ENCODE measurements at places on chromosomes 6 and 20.

GRCh38 chr6:35435074-35435837 lies 16.9 kb upstream of the FANCE start:
- no peak for DNase-seq

DNA sequence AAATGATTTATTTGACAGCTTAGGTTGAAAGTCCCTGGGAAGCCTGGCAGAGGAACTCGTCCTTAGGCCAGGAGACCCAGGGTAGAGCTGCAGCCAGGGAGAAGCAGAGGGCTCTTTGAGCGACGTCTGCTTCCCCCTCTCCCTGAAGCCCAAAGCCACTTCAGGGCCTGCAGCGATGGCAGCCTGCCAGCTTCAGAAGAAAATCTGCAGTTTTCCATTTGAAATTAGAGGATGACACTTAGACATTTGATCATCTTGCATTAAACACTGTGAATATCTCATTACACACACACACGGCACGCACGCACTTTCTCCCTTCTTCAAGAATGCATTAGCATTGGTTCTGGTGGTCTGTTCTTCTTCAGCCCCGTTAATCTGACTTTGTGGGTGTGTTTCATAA lies 96.5 kb downstream of the PLEKHG1 start:
- DNase-seq = no peak

DNA sequence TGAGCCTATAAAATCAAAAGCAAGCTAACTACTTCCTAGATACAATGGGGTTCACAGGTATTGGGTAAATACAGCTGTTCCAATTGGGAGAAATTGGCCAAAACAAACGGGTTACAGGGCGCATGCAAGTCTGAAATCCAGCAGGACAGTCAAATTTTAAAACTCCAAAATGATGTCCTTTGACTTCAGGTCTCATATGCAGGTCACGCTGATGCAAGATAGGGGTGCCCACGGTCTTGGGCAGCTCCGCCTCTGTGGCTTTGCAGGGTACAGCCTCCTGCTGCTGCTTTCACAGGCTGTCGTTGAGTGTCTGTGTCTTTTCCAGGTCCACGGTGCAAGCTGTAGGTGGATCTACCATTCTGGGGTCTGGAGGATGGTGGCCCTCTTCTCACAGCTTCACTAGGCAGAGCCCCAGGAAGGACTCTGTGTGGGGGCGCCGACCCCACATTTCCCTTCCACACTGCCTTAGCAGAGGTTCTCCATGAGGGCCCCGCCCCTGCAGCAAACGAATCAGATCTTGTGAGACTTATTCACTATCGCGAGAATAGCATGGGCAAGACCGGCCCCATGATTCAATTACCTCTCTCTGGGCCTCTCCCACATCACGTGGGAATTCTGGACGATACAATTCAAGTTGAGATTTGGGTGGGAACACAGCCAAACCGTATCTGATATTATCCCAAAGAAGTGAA lies 11.9 kb upstream of the SMIM29 start:
- DNase-seq = no peak

- DNase-seq = no peak
These were observed 99.7 kb upstream of the HIVEP1 start for GRCh38 chr6:11912420-11912819.

- DNase-seq = no peak
These were observed 10.7 kb upstream of the RAET1L start for GRCh38 chr6:150036081-150036480.

DNA sequence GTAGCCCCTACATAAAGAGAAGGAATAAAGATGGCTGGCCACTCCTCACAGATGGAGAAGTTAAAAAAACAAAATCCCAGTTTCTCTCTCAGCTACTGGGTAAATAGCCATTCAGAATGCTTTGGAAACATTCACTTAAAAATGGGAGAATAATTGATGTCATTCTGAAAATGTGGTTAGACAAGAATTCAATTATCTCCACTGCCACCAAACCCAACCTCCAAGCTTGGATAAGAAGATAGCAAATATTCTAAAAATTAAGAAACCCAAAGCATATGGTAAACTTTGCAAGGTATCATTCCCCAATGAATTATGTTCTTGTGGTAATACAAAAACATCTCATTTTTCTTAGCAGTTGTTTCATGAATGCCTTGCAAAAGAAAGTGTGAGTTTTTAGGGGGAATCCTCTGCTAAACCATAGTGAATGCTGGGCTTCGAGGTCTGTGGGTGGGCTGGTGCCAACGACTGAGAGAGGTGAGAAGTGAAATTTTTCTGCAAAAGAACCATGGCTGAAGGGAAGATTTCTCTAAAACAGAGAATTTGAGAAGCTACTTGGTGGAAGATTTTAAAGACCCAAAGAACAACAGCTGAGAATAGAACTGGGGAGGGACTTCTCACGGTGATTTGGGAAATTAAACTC lies 497.9 kb upstream of the JARID2 start:
- DNase-seq = no peak

- peak; percentile 68 for DNase-seq
These were observed 773 bp downstream of the SMAP1 start for GRCh38 chr6:70668499-70668812.

DNA sequence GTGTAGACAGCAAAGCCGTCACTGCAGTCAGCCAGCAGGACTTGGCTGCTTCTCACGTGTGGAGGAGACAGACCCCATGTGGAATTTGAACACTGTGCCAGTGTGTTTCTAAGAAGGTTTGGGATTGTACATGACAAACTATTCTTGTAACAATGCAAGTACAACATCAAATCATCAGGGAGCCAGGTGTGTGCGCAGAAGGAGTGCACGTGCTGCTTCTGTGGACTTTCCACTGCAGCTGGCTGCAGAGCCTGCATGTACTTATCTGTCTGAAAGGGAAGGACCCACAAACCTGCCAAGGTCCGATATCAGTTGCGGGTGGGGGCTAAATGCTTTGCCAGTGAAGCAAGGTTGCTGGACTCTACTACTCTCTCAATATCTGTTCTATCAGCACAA lies 211.6 kb downstream of the WDR27 start:
- no peak for DNase-seq

DNA sequence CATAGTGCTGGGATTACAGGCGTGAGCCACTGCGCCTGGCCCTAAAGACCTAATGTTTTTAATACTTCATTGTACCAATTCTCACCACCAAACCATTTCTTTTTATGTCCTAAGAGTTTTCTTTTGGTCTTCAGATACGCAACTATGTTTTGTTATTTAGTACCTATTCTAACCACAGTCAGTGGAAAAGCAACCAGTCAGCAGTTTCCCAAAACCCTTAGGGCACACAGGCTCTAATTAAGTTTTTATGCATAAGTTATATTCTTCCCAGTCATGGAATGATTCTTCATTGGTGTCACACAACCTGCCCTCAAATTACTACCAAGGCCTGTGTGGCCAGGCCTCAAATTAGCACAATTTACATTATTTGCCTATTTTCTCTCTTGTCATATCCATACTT lies 247.7 kb upstream of the KCNQ5 start:
- DNase-seq = no peak

DNA sequence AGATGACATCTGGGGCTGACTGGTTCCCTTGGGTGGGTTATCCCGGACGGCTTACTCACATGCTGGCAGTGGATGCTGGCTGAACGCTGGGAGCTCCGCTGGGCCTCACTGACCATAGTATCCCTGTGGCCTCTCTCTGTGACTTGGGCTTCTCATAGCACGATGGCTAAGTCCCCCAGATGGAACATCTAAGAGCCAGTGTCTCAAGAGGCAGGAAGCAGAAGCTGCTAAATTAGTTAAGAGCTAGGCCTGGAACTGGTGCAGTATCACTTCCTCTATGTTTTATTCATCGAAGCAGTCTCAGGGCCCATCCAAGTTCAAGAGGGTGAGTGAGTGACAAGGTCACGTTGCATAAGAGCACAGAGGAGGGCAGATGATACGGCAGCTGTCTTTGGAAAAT lies 116.5 kb upstream of the LAMP5 start:
- DNase-seq = no peak

GRCh38 chr6:122953766-122954165 lies 42.3 kb upstream of the CLVS2 start:
- no peak for DNase-seq

GRCh38 chr6:81766482-81767069 lies 14.1 kb upstream of the TENT5A start:
- no peak for DNase-seq

- DNase-seq = peak; percentile 47
These were observed 9.4 kb downstream of the HM13 start for GRCh38 chr20:31523361-31524283.

DNA sequence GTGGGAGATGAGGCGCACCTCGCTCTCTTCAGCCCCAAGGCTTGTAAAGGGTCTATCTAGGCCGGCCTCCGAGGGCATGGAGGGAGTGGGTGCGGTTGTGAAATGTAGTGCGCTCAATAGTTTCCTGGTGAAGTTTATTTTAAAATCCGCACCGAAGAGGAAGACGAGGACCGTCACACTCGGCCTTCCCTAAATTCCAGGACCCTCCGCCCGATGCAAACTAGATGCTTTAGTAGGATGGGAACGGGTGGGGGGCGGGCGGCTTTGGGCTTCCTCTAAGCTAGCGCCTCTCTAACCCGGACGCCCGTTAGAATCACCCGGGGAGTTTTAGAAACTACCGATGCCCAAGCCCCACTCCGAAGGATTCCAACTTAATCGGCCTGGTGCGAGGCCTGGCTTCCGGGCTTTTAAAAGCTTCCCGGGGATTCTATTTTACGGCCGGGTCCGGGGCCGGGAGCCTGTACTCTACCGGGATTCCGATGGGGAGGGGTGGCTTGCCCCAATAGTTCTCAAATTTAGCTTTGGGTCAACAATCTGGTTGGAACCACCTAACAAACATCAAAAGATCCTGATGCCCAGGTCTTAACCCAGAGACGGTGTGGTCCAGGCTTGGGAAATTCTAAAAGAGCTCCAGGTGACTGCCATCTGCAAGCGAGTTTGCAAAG lies 548 bp upstream of the BCAS4 start:
- peak; percentile 28 for DNase-seq

DNA sequence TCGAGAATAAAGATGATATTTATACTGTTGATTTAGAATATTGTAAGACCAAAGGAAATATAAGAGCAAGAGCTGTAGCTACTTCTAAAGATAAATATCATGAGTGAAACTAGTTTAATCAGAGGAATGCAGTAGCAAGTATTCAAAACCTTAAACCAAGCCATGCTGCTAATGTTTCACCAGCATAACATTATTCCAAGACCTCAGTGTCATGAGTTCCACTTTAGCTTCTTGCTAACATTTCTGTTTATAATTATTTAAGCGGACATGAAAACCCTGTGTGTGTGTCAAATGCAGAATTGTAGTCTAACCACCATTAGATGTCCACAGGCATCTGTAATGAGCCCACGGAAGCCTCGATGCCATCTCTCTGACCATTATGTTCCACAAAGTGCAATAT lies 752.6 kb upstream of the MARCKS start:
- DNase-seq = no peak

- no peak for DNase-seq
These were observed 257.1 kb upstream of the TAB2 start for GRCh38 chr6:149060300-149060984.

DNA sequence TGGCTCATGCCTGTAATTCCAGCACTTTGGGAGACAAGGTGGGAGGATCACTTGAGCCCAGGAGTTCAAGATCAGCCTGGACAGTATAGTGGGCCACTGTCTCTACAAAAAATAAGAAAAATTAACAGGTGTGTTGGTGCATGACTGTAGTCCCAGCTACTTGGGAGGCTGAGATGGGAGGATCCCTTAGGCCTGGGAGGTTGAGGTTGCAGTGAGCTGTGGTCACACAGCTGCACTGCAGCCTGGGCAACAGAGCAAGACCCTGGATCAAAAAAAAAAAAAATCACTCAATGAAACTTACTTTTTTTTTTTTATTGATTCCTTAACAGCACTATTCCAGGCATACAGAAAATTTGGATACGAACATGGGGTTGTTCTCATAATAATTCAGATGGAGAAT lies 14.0 kb downstream of the CDKAL1 start:
- DNase-seq = no peak

DNA sequence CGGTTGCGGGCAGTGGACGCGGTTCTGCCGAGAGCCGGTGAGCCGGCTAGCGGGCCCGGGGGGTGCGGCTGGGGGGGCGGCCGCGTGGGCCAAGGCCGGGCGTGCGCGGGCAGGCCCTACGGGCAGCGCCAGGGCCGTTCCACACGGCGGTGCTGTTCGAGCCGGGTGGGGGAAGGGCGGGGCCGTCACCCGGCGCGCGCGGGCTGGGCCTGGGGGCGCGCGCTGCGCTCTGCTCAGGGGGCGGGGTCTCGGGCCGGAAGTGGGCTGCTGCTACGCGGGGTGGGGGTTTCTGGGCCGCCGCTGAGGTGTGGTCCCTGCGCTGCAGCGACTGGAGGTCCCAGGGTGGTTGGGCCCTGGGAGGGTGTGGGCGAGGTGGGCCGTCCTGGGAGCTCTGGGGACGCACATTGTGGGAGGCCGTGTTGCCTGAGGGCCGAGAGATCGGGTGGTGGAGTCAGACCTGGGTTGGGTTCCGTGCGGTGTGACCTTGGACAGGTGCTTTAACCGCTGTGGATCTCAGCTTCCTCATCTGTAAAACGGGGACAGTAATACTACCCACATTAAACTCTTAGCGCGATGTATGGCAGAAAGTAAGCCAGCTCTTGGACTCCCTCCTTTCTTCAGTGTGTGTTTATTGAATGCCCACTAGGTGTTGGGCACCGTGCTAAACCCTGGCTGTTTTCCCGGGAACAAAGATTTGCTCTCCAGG lies 391 bp downstream of the MAPRE1 start:
- DNase-seq = no peak

DNA sequence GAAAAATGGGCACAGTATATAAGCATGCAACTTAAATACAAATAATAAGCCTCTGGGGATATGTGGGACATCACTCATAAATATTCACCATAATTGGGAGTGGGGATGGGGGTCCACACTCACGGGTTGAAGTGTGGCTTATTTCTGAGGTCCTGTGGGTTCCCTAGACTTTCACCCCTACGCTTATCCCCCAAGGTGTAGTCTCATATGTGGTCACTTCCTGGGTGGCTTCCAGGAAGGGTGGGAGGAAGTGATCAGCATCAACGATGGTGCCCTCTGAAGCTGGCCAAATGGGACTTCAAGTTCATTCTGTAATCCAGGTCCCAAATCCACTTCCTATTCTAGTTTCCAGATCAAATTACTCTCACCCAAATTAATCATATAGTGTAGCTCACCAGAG lies 59.5 kb downstream of the GNAS start:
- DNase-seq = no peak

GRCh38 chr6:38001386-38001785 lies 181.9 kb downstream of the ZFAND3 start:
- no peak for DNase-seq

All from MG63 (cell line).